NT2/D1 (cell line): ENCODE measurements at places on chromosomes 12 and 14.

GRCh38 chr12:49341777-49342065 is 4.7 kb upstream of the C1QL4 start:
- DNase-seq: no peak

DNA sequence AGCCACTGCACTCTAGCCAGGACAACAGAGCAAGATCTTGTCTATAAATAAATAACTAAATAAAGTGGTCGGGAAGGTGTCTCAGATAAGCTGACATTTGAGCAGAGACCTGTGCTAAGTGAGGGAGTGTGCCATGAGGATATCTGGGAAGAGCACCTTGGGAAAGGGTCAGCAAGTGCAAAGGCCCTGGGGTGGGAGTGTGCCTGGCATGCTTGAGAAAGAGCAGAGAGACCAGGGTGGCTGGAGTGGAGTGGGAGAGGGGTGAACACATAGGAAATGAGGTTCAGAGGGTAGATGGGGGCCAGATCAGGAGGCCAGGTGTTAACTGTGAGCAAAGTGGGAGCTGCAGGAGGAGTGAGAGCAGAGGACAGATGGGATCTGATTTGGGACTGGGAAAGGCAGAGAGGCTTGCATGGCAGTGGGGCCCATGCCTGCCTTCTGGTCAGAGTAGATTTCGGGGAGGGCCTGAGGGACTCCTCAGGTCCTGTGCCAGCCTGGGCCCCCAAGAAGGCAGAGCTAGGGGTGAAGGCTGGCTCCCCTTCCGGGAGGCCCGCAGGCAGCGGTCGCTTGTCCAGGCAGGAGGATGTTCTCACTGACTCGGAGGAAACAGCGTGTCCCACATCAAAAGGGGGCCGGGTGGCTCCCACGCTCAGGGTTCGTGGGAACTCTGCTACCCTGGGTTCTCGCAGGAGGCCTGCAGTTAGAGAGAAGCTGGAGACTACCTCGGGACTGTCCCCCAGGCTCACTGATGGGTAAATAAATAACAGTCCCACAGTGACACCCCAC is 32.6 kb downstream of the DTX1 start:
- no peak for DNase-seq

DNA sequence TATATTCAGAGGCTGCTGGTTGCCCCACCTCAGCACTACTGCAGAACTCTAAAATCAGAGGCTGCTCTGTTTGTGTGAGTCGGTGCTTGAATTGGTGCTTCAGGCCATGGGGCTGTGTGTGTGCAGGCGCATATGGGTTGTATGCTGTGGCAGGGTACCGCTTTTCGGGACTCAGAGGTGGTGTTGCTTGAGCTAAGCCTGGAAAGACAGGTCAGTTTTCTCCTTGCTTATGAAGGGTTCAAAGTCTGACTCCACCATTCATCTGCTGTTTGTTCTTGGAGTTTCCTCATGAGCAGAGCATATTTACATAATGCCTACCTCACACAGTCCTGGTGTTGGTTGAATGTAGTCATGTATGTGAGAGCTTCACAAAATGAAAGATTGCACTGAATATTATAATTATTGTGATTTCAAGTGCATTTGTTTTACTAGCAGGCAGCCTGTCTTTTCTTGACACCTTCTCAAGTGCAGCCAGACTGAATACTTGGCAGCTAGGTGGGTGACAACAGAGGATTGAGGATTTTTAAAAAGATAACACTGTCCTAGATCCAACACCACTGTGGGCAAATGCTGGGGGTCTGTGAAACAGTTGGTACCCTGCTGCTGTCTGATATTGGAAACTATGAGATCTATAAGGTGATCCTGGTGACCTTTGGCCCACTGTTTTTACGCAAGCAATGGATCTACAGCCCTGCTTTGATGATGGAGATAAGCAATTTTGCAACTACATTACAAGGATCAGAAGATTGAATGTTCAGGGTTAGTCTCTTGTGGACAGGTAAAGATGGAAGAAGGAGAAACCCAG is 1.0 kb upstream of the ANG start:
- no peak for DNase-seq

GRCh38 chr12:114636723-114637480 is 47.1 kb downstream of the TBX3 start:
- peak; percentile 36 for DNase-seq

DNA sequence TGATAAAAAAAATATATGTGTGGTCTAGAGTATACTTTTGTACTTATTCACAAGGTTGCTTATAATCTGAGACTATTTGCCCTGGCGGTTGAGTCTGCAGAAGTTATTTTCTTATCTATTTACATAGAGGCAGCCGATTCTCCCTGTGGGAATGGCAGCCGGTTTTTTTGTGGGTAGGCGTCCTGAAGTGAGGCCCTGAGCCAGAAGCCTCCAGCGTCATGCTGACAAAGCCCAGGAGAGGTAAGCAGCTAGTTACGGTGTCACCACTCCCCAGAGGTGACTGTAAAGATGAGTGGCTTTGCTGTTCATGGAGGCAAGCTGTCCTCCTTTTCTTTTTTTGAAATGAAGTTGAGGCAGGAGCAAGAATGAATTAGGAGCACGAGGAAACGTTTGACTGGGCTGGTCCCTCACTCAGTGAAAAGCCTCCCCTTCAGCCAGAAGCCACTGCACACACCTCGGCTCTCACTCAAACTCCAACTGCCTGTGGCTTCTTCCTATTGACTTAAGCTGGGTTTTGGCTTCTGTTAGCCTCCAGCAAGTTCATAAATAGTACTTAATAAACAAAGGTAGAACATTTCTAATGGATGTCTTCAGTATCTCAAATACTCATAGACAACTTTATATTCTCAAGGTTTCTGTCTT is 21.5 kb downstream of the PAX9 start:
- DNase-seq: no peak

GRCh38 chr14:74577247-74577947 is 34.6 kb downstream of the LTBP2 start:
- no peak for DNase-seq

- DNase-seq: peak; percentile 58
Observed at GRCh38 chr14:94485944-94486841, 10.2 kb upstream of the SERPINA9 start.

DNA sequence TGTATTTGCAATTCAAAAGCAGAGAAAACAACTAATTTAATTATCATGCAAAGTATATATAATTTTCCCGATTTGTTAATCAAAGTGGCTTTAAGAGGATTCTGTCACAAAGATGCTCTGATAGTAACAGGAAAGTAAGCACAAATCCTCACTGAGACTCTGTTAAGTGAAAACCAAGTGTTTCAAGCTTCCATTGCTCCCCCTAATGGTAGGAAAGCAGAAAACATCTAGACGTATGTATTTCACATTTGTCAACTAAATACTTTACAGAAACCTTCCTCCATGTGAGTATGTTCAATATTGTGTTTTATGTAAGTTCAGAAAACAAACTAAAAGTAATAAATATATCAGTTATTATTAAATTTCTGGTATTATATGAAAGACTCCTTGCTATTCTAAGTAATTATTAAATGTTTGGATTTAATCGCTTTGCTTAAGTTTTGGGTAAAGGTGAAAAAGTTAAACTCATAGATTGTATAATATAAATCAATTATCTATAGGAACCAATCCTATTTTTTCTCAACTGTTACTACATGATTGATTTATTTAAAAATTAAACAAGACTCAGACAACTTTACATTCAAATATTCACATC is 1.5 kb upstream of the NTS start:
- DNase-seq: peak; percentile 66

DNA sequence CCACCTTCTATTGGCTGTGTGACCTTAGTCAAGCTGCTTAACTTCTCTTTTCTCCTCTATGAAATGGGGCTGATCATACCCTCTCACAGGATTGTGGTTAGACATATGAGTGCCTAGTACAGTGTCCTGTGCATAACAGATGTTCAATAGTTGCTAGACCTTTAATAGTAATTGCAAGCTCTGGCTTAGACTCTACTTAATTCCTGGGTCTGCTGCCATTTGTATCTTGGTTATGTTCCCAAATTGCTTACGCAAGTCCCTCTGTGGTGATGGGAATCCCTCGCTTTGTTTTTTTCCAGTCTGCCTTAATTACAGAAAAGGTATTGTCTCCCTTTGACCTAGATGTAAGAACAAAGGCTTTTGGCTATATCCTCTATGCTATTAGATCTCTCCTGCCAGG is 15.1 kb downstream of the SUDS3 start:
- DNase-seq: no peak

DNA sequence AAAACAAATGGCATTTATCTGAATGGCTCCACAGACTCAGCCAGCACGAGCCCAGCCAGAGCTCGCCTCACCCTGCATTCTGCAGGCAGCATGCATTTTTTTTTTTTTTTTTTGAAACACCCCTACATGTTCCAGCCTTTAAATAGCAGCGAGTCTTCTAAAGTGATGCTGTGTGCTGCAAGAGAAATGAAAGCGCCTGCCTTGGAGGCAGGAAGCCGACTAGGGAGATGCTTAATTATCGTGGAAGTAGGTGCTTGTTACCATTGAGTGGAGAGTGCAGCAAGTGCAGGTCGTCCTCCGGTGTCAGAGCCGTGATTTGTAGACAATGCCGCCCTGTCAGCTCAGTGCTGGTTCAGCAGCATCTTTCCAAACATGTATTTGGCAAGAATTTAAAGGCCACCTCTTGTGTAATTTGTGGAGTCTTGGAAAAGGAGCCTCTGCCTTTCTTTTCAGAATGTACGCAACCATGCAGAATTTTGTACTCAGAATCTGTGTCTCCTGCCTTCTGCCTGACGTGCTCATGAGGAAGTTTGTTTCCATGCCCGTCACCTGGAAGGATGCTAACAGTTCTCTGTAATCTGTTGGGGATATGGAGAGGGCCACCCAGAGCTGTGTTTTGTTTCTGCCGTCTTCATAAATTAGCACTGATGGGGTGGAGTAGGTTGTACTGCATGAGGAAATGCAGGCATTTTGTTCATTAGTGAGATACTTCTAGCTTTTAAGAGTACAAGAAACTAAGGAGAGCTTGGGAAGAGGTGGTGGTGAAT is 345.9 kb upstream of the RGS6 start:
- DNase-seq: no peak

GRCh38 chr14:101408077-101408831 is 153.0 kb upstream of the DIO3 start:
- no peak for DNase-seq

- DNase-seq: peak; percentile 91
Observed at GRCh38 chr12:119154435-119154818, 24.3 kb upstream of the HSPB8 start.

- DNase-seq: no peak
Observed at GRCh38 chr14:100078997-100079725, 13.9 kb downstream of the EVL start.

- DNase-seq: no peak
Observed at GRCh38 chr12:80212938-80213645, 113.8 kb downstream of the OTOGL start.

DNA sequence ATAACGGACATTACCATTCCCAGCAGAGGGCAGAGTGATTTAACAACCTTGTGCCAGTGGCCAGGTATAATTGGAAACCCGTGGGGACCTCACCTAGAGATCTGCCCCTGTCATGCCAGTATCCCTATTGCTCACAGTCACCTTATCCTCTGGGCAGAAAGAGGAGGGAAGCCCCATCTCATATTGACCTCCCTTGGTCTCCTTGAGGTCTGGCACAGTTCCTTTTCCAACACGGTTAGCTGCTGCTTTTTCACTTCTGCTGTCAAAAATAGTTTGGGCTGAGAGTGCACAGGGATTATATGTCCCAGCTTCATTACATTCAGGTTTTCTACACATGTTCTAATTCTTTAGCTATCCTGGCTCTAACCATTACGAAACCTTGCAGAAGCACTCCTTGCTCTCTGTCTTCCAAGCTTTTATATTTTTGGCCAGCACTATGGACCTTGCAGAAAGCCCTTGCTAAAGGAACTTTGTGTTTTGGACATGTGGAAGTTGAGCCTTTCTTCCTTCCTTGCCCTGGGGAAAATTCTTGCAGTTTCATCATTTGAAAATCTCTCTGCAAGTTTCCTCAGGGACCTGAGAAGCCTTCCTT is 111.7 kb upstream of the MIS18BP1 start:
- DNase-seq: no peak

DNA sequence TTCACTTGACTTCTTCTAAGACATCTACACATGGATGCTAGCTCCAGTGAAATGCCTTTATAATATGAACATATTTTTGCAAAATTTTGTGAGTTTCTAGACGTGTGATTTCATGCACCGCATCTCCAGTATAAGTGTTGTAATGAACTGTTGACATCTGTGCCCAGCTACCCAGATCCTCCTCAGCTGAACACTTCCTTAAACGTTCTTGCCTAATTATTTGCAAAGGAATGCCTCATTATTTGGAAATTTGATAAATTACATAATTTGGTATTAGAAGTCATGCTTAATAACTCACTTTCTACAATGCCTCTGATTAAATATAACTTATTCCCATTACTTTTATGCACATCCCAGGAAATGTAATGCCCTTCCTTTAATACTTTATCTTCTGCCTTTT is 14.0 kb downstream of the OR11G2 start:
- no peak for DNase-seq

DNA sequence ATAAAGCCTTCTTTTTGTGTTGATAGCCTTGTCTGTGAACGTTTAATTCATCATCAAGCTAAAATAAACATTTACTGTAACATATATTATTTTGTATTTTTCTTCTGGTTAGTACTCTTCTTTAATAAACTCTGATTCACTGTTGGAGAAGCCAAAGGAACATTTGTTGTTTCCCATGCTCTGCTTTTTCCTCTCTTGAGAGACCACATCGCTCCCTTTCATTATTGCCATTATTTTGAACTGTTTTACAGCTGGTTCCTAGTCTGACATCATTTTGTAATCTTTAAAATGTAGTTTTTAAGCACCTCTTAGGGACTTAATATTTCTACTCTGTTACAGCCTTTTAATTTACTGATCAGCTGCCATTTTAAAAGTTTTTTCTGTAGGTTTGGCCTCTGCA is 301.8 kb downstream of the NPAS3 start:
- no peak for DNase-seq

- DNase-seq: no peak
Observed at GRCh38 chr12:21580748-21581516, 23.7 kb downstream of the GYS2 start.

DNA sequence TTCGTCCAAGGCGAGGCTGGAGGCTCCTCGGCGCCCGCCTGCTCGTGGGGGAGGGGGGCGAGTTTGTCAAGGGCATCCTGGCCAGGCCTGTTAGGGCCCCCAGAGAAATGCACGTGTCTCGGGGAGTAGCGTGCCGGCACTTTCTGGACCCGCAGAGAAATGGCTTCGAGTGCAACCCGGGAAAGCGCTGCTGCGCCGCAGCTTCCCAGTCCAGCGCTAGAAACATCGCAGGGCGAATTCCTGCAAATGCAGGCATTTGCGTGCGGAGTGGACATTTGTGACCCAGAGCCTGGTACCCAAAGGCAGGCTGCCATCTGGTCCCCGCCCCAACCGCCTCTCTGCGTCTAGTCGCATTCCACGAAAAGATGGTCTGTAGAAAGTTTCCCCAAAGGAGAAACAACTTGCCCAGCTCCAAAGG is 756 bp downstream of the LGR5 start:
- no peak for DNase-seq

DNA sequence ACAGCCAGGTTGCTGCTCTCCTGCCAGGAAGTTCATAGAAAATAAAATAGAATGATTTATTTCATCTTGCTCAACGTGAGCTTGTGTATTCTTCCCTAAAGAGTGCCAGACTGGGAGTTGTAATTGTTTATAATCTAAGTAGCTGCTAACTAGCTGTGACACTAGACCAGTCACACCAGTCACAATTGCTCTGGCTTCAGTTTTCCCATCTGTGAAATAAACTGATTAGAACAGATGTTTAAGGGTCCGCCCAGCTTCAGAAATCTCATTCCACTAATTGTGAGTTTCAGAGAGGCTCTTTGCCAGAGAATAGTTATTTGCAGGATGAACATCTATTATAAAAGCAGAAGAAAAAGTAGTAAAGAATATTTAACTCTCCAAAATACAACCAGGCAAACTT is 55.6 kb upstream of the ZDHHC17 start:
- no peak for DNase-seq

GRCh38 chr14:59155886-59156285 is 32.6 kb upstream of the DAAM1 start:
- no peak for DNase-seq
